DMS 273 treated with DMSO at 0.1 percent for 48 hours (cell line): ENCODE measurements at places on chromosomes 7 and 10.

DNA sequence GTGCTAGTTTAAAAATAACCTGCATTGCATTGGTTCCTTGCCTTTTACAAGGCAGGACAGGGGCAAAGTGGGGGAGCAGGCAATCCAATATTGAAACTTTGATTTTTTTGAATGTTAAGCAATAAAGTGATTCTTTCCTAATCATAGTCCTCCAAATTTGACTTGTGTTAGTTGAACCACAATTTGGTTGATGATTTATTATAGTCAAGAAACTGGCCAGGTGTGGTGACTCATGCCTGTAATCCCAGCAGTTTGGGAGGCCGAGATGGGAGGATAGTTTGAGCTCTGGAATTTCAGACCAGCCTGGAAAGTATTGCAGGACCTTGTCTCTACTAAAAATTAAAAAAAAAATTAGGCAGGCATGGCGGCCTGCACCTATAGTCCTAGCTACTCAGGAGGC is 27.9 kb upstream of the ABLIM1 start:
- no peak for DNase-seq

- no peak for DNase-seq
Measured at GRCh38 chr7:12630513-12630819, 57.0 kb upstream of the ARL4A start.

DNA sequence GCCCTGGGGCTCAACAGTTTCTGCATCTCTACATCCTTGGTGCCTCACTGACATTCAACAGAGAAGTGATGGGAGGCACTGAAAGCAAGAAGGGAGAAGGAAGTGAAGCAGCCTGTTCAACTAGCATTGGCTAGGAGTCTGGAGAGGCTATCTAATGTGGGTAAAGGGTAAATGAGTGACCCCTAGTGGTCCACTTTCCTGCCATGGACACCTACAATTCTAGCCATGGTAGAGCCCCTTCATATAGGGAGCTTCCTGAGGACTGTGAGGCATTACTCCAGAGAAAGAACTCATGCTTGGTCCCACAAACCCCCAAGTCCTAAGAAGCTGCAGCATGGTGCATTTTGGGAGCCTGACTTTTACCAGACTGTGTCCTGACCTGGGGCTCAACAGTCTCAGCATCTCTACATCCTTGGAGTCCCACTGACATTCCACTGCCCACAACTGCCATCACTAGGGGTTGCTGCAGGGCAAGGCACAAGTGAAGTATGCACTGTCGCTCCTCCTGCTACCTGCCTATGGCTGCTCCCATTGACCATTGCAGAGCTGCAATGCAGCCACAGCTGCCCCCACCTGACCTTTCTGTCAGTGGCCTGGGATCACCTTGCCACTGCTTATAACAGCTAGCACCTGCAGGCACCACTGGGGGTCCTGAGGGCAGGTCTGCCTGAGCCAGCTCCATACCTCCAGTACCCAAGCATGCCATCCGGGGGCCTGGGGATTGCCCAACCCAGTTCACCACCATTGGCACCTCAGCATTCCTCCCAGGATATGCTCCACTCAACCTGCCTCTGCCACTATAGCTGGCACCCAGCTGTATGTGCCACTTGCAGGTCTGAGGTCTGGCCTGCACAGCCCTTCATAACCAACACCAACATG is 44.1 kb upstream of the CDK6 start:
- DNase-seq = no peak

DNA sequence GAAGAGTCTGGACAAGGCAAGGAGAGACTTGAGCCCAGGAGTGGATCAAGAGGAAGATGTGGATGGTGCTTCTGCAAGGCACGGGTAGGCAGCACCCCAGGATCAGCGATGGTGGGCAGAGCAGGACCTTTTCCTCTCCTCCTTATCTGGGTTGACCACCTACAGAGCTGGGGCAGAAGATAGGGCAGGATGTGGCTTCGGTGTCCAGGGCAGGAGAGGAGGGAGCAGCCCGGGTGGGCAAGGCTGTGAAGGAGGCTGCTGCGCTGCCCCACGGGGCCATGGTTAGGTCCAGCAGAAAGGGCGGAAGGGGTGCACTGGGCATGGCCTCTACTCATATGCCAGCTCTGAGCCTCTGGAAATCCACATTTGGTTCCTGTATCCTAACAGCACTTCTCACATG is 20.0 kb upstream of the PARP12 start:
- no peak for DNase-seq

DNA sequence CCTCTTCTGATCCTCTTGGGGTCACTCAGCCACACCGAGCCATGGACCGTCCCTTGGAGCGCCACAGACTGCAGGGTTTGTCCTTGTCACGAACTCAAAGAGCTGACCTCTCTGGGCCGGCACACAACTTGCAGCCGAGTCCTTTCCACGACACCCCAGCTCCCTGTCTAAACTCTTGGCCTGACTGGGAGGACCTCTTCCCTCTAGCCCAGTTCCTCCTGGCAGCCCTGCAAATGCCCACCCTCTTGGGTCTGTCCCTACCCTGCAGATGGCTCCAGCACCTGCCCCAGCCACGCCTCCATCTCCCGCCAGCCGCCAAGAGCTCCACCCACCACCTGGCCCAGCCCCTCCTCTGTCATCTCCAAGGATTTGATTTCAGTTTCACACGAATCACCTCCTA is 339.2 kb downstream of the DNAJB6 start:
- no peak for DNase-seq

DNA sequence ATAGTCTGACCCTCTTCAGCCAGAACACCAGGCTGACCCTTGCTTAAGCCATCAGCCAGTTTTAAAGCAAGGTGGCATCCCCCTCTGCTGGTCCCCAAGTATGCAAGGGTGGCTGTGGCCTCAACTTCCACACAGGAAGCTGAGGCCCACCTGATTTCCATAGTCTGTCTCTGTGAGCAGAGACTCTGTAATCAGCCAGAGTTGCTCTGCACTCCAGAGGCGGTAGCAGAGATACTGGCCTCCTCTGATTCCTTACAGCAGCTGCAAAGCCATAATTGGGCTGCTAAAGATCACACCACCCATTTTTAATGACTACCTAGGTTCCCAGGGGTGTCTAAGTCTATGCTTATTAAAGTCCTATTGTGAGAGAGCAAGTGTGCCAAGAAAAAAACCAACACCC is 1.8 kb downstream of the PDAP1 start:
- DNase-seq = no peak

GRCh38 chr10:43262902-43263466 is 3.9 kb downstream of the RASGEF1A start:
- no peak for DNase-seq

GRCh38 chr10:48245977-48246376 is 28.5 kb downstream of the FRMPD2 start:
- DNase-seq = no peak

DNA sequence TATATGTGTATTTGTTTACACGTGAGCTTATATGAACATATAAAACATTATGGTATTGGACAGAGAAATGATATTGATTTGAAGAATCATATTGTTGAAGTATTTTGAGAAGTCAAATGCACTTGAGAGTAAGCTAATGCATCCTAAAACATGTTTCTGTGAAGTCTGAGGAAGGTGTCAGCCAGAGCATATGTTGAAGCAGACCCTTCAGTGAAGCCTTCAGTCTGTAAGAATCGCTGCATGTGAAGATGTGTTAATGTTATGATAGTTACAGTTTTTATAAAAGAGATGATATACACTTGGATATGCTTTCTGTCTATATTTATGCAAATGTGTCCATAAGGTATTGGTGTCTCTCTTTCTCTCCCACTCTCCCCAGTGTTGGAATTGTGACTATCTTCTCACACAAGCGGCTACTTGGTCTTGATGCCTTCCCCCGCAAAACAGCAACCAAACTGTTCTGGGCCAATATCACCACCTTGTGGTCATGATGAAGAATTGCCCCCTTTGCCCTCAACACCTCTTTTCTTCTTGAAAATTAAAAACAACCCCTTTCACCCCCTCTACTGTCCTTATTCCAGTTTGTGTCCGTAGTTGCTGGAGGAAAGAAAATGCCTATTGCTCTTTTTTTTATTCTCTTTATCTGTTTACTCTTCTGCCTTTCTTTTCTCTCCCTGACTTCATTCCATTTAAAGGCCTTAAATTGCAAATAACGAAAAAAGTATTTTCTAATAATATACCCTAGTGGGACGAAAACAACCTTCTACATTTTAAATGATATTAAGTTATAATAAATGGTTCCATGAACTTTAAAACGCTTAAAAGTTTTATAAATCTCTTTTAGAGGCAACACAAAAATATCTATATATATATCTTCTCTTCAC is 64.9 kb downstream of the IKZF1 start:
- peak; percentile 41 for DNase-seq

- DNase-seq = no peak
Measured at GRCh38 chr7:26153241-26153822, 1.3 kb downstream of the NFE2L3 start.

- DNase-seq = peak; percentile 2
Measured at GRCh38 chr10:115432188-115432819, 339.1 kb downstream of the ATRNL1 start.

GRCh38 chr7:158343526-158343925 is 244.1 kb downstream of the PTPRN2 start:
- DNase-seq = no peak

DNA sequence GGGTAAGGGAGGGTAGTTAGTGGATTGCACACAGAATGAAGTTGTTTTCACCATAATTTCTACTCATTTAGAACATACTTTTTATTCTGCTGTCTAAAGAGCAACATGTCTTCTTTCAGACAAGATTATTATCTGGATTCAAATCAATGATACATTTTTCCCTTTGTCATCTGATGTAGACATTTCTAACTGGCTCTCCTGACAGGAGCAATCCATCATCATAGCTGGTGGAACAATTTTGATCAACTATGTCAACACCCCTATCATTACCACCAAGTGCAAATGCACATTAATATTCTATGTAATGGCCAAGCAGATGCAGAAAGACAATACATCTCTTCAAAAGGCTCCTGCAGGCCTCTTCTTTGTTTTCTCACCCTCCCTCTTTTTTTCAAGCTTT is 672.9 kb upstream of the LRRTM3 start:
- DNase-seq = no peak

DNA sequence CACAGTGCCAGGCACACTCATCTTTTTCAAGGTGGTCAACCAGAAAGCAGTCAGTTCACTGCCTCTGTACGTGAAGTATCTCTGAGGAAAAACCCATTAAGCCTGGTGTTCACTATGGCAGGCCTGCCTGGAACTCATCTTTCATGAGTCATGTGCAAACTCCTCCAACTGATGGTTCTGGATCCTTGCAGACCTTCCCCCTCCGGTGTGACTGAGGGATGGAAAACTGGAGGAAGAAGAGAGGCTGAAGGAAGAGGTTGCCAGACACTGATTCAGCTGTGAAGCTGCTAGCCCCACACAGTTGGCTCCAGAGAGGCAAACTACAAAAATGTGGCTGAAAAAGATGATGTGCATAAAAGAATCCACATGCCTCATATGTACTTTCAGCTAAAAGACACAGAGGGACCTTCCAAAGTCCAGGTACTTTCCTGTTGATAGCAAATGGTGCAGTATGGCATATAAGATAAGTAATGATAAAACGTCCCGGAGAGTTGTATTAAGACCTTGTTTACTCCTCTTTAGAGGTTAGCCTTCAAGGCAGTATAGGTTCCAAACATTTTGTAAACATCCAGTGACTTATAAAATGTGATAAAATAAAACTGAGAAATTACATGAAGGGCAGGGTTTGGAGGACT is 2.7 kb downstream of the CYP3A5 start:
- DNase-seq = no peak

GRCh38 chr7:49771427-49772176 is 1.8 kb upstream of the VWC2 start:
- no peak for DNase-seq

- no peak for DNase-seq
Measured at GRCh38 chr7:4166340-4166739, 515.8 kb upstream of the FOXK1 start.

DNA sequence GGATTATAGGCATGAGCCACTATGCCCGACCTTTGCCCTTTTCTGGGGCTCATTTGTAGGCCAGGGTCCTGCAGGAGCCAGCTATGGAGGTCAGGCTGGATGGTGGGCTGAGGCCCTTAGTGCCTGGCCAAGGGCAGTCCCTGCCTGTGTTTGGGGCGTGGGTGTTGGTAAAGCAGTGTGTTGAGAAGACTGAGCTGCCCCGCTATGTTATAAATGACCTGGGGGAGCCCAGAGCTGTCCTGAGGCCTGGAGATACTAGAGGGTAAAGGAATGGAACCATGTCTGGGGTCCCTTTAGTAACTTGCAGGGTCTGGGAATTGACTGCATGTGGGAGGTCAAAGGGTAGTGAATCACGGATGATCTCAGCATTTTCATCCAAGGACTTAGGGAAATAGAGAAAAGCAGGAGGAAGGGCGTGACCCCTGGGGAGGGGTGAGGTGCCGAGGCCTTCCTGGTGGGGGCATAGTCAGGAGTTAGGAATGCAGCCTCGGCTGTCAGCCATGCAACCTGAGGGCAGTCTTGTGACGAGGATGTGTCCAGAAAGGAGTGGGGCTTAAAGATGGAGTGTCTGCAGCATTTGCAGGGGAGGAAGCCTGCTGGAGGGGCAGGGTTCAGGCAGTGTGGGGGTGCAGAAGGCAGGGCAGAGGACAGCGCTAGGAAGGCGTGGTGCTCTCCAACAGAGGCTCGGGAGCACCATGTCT is 31.5 kb downstream of the TMEM248 start:
- no peak for DNase-seq

DNA sequence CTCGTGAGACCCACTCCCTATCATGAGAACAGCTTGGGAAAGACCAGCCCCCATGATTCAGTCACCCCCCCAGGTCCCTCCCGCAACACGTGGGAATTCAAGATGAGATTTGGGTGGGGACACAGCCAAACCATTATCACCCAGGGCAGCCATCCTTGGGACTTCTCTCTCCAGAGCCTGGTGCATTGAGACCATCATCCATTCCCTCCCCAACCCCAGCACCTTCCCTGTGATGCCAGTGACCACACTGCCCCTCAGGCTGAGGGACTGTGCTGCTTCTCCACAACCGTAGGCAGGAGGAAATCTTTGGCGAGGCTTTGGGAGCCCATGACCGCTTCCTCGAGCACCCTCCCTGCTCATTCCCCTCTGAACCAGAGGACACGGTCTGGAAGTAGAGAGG is 64.4 kb downstream of the TACC2 start:
- DNase-seq = no peak

GRCh38 chr7:92228100-92228499 is 17.6 kb downstream of the KRIT1 start:
- no peak for DNase-seq

DNA sequence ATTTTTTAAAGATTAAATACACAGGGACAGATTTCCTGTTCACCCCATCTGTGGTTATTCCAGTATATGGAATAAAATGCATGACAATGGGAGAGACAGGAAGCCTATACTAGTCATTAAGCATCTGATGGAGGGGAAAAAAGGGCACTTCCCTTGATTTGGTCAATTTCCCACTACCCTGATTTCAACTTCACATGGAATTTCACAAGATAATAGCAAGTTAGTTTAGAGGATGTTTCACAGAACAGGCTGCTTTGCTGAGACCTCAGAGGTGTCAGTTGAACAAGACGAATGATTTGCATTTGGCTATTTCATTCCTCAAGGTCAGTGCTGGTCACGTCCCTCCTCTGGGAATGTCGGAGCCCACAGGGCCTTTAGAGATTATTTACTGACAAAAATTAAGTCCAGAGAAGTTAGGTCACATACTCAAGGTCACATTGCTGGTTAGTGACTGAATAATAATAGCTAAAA is 4.7 kb upstream of the ITPRIP start:
- DNase-seq = no peak
